ENCODE measurements at places on chromosomes 1 and 21.
A peak's percentile ranks its signal among the peaks of the same experiment; 100 is the strongest.

DNA sequence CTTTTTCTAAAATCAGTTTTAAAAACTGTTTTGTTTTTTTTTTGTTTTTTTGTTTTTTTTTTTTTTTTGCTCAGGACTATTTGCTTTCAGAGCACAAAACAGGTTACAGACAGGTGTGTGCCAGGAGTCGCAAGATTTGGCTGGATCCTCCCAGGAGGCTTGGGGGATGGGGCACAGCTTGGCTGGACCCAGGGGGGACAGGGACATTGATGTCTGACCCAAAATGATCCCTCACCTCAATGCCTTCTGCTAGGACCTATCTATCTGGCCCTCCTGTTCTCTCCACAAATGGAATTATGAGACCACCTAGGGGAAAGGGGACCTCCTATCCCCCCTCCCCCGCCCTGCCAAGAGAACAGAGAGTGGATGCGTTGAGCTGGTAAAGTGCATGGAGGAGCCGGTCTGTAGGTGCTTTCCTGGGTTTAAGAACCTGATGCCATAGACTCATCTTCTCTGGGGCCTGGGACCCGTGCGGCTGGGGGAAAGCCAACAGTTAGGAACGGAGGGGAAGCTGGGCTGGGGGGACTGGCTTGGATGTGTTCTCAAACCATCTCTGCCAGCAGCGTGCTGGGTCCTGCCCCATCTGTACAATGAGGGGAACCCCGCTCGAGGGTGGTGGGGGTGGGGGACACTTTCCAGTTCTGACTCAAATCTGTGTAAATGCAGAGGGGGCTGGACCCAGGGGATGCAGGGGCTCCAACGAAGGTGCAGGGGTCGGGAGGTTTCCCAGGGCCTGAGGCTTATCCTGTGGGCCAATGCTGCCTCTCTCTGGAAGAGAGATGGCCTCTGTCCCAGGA, 28.9 kb downstream of the RUNX3 start:
- DNase-seq: no peak

- DNase-seq: no peak
These were observed 16.9 kb upstream of the VANGL1 start for GRCh38 chr1:115624859-115625258.

GRCh38 chr1:108610073-108610472, 50.2 kb downstream of the EEIG2 start:
- no peak for DNase-seq

DNA sequence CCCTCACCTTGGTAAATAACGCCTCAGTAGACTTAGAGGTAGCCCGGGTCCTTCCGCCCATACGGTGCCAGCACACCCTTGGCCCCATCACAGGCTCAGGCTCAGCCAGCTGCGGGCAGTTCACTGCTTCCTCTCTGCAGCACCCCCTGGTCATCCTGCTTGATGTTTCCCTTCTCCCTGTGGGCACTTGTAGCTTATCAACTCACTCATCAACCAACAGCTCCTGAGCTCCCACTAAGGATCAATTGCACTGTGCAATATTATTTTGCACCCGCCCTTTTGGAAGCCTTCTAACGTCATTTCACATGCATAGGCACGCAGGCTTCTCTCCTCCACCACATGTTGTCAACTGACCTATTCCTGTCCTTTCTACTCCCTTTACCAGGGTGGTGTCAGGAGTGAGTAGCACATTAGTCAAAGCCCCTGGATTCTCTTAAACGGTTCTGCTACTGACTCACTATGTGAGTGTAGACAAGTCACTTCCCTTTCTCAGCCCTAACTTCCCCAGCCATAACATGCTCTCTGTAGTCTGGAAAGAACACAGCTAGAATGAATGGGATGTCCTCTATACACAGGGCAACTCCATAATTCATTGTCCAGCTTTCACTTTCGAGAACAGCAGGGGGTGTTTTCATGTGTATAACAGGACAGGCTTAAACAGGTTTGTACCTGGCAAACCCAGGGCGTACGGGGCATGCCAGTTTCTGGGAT, 47.1 kb upstream of the IRF2BP2 start:
- DNase-seq: no peak

DNA sequence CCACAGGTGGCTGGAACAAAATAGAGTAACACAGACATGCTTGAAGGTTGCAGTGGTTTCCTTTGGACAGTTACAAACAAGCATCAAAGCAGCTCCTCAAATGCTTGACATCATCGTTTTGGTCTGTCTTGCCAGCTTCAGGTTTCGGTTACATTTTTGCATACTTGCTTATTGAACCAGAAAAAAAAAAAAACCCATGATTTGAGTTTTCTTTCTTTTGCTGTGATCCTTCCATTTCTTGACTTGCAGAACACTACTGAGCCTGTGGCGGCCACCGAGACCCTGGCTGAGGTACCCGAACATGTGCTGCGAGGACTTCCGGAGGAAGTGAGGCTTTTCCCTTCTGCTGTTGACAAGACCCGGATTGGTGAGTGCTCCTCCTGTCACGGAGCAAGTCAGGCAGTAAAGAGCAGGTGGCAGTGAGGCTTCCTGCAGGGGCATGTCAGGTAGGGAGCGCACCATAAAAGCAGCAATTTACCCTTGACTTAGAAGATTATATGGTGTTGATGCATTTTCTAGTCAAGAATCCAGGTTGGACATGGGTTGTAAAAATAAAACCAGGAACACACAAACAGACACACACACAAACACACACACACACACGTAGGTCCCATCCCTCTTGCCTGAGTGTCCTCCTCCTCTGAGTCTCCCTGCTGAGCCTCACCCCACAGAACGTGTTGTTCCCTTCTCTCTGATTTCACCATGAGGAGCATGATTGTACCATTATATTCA, 30.9 kb downstream of the PRDM2 start:
- peak; percentile 74 for DNase-seq

GRCh38 chr1:210739627-210740026, 394.3 kb downstream of the KCNH1 start:
- no peak for DNase-seq

DNA sequence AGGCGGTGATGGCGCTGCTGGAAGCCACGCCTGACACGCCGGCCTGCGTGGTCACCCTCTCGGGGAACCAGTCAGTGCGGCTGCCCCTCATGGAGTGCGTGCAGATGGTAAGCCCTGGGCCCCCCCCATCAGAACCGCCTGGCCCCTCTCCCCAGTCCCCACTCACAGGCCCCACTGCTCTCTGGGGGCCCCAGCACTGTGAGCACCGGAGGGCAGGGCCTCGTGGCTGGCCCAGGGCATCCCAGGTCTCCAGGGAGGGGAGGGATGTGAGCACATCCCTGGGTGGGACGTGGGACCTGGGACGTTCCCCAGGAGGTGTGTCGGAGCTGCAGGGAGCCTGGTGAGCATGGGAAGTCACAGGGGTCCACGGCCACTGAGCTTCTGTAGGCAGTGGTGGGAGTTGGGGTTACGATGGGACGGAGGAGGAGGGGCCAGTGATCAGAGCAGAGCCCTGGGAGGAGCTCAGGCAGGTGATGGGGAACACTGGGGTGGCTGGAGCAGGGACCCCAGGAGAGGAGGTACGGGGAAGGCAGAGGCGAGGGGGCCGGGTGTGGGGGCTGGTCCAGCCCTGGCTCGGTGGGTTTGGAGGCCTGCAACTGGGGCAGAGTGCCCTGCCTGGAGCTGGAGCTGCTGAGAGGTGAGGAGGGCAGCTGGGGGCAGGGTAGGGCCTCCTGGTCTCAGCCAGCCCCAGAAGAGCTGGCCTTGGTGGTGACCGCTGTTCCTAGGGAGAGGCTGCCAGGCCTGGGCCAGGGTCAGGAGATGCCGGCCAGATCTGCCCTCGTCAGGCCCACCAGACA, 18.8 kb downstream of the PFKL start:
- DNase-seq: no peak

GRCh38 chr1:147752511-147752910, 7.9 kb downstream of the GJA5 start:
- no peak for DNase-seq

DNA sequence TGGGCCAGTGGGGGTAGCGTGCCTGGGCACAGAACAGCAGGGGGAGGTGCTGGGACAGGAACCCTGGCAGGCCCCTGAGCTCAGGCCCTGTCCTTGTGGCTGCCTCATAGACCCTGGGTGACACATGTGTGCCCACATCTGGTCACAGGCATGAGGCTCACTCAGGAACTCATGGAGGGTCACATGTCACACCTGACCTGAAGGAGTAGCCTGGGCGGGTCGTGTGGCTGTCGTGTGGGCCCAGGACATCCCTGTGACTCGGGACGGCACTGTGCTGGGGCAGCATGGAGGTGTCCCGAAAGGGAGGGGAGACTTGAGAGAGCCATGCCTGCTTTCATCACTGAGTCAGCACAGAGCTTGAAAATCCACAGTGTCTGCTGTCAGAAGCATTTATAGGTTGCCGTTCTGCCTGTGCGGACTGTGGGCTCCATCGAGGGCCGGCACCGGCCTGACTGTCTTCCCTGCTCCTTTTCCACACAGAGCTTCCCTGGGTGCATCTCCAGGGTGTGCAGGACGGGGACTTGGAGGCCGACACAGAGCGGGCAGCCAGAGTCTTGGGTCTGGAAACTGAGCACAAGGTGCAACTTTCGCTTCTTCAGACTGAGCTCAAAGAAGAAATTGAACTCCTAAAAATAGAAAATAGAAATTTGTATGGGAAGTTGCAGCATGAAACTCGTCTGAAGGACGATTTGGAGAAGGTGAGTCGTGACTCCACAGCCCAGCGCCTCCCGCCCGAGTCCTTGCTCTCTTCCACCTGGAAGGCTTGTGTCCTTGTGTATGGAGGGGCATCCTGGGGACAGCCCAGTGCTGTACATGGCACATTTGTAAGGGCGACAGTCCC, 32.8 kb downstream of the PCNT start:
- DNase-seq: no peak

GRCh38 chr1:236395230-236395946, 1.3 kb downstream of the EDARADD start:
- peak; percentile 29 for DNase-seq

DNA sequence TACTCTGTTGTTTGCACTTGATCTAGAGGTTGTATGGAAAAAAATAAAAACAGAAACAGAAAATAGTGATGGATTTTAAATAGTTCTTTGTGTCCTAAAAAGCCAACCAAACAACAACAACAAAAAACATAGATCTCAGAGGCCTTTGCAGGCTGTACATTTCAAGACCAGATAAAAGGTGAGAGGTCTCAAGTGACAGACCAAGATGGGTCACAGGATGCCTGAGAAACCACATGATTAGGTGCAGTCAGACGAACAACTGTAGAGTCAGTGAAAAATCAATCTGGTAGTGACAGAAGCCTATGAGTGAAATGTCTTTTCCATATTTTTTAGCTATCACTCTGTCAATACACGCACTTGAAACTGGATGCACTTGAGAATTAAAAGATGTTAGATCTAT, 193.5 kb upstream of the SAMSN1 start:
- no peak for DNase-seq

DNA sequence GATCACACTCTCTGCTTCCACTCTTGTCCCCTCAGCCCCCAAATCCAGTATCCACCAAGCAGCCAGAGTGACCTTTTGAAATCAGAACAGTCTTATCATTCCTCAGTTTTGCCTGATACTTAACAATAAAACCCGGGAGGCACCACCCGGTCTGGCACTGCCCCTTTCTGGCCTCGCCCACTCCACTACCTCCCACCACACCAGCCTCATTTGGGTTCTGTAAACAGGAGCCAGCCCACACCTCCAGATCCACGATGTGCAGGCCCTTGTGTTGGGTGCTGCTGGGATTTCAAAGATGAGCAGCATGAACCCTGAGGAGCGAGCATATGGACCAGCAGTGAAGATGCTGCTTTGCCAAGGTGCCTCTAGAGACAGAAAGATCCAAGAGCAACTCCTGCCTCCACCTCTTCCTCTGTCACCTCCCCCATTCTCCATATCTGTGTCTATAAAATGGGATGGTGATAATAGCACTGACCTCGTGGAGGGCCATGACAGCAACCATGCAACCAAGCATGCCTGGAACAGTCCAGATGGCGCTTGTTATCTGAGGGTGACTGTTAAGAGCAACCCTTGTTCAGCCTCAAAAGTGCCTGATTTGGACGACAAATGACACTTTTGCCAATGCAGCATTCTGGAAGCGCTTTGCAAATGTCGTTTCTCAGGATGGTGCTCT, 136.0 kb downstream of the IGSF21 start:
- no peak for DNase-seq

DNA sequence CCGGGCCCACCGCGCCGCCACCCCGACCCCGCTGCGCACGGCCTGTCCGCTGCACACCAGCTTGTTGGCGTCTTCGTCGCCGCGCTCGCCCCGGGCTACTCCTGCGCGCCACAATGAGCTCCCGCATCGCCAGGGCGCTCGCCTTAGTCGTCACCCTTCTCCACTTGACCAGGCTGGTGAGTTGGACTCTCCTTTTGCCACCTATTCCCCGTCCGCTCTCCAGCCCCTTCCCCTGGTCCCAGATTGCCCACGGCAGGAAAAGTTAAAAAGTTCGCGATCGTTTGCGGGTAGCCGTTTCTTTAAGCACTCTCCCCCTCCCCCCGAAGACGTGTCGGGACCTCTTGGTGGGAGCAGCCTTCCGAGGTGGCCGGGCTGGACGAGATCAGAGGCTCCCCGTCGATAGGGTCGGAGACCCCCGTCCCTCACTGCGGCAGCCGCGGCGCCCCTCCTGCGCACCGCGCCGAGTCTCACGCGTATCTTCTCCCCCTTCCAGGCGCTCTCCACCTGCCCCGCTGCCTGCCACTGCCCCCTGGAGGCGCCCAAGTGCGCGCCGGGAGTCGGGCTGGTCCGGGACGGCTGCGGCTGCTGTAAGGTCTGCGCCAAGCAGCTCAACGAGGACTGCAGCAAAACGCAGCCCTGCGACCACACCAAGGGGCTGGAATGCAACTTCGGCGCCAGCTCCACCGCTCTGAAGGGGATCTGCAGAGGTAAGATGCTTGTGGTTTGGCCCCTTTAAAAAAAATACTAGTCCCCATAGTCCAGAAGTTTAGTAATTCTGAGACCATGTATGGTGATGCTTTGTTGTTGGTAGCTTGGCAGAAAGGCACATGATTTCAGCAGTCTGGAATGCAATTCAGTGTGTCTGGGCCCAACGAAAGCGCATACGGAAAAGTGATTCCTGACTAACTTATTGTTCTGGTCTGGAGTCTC, 576 bp downstream of the CCN1 start:
- peak; percentile 49 for DNase-seq

- peak; percentile 87 for DNase-seq
These were observed 16.6 kb upstream of the RIPPLY3 start for GRCh38 chr21:36989699-36990507.

DNA sequence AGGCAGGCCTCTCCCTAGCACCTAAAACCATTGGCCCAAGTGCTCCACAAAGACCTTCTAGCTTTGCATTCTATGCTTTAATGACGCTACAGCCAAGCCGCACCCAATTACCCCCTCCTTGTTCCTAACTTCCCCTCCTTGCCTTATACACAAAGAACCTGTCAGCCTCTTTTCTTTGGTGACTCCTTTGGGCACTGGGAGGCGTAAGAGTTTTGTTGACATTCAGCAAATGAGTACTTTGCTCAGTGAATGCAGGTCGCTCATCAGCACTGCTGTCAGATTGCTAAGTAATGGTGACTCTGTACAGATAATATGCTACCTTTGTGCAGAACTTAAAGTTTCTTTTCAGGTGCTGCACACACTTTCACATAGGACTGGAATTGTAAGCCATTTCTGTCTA, 187.6 kb upstream of the FAM78B start:
- DNase-seq: no peak

DNA sequence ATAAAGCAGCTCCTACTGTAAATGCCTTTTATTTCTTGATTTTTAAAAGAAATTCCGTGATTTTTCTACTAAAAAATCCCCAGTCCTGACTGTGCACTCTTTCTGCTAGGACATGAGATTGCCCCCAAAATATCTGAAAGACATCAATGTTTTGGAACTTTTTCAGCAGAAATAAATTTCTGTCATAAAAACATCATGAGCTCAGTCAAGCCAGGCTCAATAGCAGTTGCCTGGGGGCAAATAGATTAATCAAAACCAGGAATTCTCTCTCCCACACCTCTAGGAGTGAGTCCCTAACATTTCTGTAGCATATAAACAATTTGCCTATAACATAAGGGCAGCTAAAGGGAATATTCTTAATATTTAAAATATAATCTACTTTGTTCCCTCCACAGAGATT, 654.1 kb downstream of the PTPRC start:
- DNase-seq: no peak

All from stimulated activated CD4-positive, alpha-beta T cell treated with anti-CD3 and anti-CD28 coated beads, Interleukin-4, amount 100 ng/mL, for 1 hour (primary cell).